Ovary (tissue), 10 donors: ENCODE measurements at places on chromosomes 16 and 17. TPM values are rescaled to one million over a fixed set of nuclear protein-coding genes. Genes with fewer than 3 reads are reported as not detected.

The TBC1D3G gene
- not detected for total RNA-seq

The ACSM5 gene
- 1.7 TPM for total RNA-seq

DNA sequence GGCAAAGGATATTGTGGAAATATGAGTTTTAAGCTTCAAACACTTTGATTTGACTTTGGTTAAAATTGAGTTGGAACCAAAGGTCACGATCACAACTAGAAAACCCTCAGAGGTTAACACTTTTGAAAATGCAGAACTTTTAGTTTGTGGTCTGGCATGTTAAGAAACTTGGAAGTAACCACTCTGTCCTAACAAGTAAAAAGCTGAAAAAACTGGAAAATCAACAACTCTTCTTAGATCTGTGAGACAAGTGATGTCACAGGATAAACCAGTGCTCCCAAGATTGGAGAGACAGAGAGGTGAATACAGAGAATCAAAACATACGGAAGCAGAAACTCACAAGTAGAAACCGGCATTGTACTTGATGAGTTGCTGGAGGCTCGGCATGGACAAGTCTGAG lies 17.4 kb downstream of the MFSD6L start:
- no peaks in the 10 kb centered on the region for H3K36me3 ChIP-seq
- DNase-seq, result no peak
- no peaks in the 10 kb centered on the region for H3K27me3 ChIP-seq
- no peak overlapping the region for H3K27ac ChIP-seq
- H3K4me3 ChIP-seq, result no peak overlapping the region
- H3K4me1 ChIP-seq, result no peaks in the 10 kb centered on the region

DNA sequence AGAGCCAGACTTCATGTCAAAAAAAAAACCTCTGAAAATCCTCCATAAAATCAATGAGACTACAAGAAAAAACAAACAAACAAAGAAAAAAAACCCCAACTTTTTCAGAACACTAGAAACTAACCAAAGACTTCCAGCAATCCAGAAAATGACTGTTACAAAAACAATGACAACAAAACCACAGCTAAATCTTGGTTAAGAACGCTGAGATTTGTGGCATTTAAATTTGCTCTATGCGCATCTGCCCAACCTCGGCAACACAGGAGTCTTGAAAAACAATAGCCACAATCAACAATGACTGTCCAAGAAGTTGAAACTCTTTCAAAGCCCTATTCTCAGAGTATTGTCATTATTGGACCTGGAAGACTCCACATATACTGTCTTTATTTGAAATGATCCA lies 402.4 kb downstream of the ZFHX3 start:
- H3K27ac ChIP-seq, result no peak overlapping the region
- no peak overlapping the region for H3K4me3 ChIP-seq
- H3K27me3 ChIP-seq, result no peaks in the 10 kb centered on the region
- H3K36me3 ChIP-seq, result no peaks in the 10 kb centered on the region
- no peaks in the 10 kb centered on the region for H3K4me1 ChIP-seq
- no peak for DNase-seq

GRCh38 chr17:45666046-45666600 lies 118.0 kb upstream of the CRHR1 start:
- H3K4me3 ChIP-seq, result no peak overlapping the region
- no peaks in the 10 kb centered on the region for H3K4me1 ChIP-seq
- H3K27me3 ChIP-seq, result no peaks in the 10 kb centered on the region
- no peak overlapping the region for H3K27ac ChIP-seq
- no peaks in the 10 kb centered on the region for H3K36me3 ChIP-seq
- DNase-seq, result no peak

GRCh38 chr17:55436224-55437158 lies 14.9 kb upstream of the MMD start:
- H3K27ac ChIP-seq, result no peak overlapping the region
- no peaks in the 10 kb centered on the region for H3K36me3 ChIP-seq
- no peak overlapping the region for H3K4me3 ChIP-seq

DNA sequence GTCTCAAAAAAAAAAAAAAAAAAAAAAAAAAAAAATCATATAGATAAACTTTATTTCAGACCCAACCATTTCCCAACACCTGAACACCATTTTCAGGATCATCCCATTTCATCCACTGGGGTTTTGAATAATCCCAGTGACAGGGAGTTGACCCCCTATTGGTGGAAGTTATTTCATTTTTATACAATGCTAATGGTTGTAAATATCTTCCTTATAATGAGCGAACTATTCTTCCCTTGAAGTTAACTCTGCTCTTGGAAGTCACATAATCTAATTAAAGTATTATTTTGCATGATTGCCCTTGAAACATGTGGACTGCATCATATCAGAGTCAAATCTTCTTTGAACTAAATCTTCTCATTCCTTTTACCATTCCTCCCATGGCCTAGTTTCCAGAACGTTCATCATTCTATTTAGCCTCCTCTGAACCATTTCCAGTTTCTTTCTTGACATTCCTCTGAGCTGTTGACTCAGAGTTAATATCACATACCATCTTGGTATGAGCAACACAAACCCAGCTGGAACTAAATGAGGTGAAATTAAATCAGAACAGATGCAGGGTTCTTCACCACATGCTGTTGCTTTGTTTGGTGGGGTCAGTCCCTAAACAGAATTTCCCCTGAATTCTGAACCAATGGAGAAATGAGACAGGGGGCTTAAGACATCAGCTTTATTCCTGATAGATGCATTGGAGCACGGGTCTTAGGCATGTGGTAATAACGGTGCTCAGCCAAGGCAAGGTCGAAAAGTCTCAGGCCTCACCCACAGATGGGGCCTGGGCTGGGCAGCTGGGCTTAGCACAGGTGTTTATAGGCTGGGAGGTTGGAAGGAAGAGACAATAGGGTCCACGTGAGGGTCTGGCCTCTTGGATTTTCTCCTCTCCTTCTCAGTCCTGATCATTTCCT lies 8.9 kb downstream of the HSD17B2 start:
- DNase-seq, result no peak
- no peak overlapping the region for H3K4me3 ChIP-seq
- no peak overlapping the region for H3K27ac ChIP-seq
